NCI-H187 (cell line): ENCODE measurements at places on chromosomes 4 and X.

DNA sequence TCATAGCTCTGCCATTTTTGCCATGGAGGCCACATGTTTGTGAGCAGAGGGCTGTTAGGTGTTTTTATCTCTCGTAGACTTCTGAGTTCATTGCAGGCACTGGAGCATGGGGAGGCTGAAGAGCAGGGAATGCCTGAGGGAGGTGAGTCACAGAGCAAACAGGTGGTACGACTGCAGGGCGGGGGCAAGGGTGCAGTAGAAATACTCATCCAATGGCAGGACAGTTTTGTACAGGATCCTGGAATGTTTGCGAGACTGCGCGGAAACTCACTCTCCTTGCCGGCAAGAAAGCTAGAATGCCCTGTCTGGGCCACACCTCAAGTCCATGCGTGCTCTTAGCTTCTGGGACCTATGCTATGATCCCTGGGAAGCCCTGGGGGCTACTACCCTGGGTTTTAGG is 20.0 kb upstream of the VCX2 start:
- DNase-seq: no peak

DNA sequence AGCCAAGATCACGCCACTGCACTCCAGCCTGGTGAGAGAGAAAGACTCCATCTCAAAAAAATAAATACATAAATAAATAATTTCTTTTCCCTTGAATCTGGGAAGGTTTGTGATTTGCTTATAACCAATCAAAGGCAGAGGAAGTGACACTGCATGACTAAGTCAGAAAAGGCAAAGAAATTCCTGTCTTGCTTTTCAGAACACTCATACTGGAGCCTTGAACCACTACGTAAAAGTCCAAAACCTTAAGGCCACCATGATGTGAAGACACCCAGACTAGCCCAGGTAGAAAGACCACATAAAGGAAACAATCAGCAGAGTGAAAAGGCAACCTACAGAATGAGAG is 36.6 kb downstream of the TMEM156 start:
- DNase-seq: no peak

DNA sequence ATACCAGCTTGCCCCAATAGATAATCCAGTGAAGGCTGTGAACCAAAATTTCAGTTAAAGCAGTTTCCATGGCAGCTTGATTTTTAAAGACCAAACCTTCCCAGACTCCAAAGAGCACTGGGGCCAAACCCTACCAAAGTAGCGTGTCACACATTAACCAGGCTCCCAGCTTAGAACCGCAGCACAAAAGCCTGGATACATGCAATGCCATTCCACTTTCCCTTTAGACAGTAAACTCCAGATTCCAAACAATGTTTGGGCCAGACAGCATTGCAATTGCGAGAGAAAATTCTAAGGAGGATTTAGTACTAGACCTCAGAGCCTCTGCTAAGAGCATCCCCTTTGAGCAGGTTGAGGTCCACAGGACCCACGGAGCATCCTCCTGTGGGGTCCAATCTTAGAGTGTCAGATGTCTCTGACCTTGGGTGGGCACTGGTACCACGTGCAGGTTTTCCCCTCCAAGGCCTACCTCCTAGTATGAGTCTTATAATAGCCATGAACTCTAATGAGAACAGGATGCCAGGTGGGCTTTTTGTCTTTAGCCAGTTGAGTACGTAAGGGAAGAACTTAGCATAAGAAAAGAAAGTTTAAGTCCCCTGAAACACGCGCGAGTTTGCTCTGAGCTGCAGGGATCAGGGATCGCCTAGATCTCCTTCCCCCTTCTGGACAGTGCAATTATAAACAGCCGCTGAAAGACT is 38.8 kb downstream of the MGARP start:
- DNase-seq: no peak

DNA sequence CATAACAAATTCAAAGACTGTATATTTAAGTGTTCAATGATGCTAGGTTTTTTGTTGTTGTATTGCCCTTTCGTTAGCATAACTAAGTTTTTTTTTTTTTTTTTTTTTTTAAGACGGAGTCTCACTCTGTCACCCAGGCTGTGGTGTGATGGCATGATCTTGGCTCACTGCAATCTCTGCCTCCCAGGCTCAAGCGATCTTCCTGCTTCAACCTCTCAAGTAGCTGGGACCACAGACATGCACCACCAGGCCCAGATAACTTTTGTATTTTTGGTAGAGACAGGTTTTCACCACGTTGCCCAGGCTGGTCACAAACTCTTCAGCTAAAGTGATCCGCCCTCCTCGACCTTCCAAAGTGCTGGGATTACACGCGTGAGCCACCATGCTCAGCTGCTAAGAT is 7.0 kb downstream of the SH3BGRL start:
- no peak for DNase-seq

DNA sequence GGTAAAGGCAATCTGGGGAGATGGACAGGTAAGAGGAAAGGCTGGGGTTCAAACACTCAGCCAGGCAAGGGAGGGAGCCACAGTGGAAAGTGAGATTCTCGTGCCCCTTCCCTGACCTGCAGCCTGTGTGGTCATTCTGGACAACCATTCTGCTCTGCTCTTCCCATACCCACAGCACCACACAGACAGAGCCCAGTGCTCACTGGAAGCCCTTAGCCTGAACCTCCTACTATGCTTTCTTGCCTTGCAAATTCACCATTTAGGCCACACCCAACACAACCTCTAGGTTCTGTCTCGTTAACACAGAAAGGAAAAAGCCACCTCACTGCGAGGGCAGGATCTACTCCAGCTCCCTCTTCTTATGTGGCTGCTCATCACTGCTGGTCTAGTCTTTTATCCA is 92.7 kb downstream of the SHISA3 start:
- no peak for DNase-seq

GRCh38 chrX:140766024-140766611 is 56.6 kb downstream of the LINC00632 start:
- DNase-seq: no peak

DNA sequence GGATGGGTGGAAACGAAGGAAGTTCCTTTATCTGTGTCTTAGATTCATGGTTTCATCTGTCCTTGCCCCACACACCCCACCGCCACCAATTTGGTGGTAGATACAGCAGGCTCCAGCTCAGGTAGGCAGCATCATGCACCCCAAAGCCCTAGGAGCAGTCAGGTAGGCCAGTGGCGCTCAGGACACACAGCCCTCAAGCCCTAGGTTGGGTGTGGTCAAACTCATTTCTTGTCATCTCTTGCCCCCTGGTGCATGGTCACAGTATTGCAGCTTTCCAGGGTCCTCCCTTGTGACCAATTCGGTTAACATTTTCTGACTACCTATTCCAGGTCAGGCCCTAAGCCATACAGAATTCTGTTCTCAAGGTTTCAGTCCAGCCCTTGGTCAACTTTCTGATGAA is 14.5 kb upstream of the PRRG3 start:
- peak; percentile 56 for DNase-seq

DNA sequence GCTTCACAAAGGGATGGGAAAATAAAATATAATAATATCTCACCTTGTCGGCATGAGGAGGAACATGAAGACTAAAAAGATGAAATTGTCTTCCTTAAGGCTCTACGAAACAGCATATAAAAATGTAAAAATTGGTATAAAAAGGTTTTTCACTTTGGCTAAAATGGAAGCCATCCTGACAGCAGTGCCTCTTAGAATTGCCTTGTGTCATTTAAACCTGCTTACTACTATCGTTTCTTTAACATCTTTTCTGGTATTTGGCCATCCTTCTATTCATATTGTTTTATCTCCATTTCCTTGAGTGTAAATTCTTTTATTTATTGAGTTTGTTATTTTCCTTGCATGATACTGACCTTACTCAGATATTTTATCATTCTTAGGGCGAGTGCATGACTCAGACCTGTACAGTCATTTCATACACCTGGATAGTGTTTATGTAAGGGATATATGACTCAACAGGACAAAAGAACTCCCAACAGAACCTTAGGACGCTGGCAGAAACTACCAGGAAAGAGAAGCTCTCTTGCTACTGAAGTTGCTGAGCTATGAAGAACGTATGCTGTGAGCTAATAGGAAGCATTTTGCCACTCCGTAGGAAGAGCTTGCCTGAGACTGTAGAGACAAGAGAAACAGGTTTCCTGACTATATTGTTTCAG is 5.8 kb upstream of the CDKN2AIP start:
- no peak for DNase-seq

DNA sequence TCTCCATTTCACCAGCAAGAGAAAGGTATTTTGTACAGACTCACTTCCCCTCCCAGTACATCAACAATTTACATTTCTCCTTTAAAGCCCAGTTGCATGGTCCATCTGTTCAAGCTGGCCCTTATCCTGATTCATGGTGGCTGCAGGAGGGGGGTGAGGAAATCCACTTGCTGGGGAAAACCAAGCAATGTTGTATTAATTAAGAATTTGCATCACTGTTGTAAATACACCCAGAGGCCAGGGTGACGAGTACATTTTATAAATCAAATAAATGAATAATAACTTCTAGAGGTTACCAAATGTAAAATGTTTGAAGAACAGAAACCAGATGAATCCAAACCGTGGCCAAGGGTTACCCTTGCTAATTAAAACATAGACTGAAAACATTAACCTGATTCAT is 395.9 kb upstream of the INTU start:
- no peak for DNase-seq
